ENCODE measurements at places on chromosomes 11 and 22.

DNA sequence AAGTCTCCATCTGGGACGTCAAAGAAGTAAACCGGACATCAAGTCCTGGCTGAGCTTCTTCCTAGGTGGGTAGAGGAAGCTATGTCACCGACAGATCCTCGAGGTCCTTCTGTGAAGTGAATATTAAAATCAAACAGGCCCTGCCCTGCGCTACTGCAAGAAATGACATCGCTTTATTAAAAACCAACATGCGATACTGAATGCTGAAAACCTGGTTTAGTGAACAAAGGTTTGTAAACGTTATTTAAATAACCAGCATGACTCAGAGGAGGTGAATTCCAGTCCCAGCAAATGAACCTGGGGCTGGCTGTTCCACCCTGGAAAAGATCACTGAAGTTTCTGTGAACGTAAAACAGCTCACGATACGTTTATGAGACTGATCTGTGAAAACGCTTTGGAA is 645 bp downstream of the RTCB start:
- peak; percentile 43 for DNase-seq

- DNase-seq = peak; percentile 95
These were observed 9.3 kb downstream of the INS start for GRCh38 chr11:2151500-2152257.

DNA sequence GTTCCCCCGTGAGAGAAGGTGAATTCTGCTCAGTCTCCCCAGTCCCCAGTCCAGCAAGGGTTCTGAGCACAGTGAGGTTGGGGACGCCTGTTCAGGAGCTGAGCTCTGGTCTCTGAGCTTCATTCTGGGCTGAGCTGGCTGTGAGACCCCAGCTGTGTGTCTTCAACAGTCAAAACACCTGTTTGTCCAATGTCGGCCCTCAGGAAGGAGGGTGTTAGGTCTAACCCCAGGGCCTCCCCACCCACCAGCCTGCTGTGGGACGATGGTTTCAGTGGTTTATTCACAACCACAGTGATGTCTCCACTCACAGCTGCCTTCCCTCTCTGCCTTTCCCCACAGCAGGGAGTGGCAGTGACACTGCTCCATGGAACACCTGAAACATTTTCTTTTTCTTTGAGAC is 1282.9 kb downstream of the TBC1D22A start:
- DNase-seq = no peak

- no peak for DNase-seq
These were observed 90.6 kb downstream of the ATM start for GRCh38 chr11:108313444-108313843.

GRCh38 chr11:74989260-74989638 is 516 bp downstream of the NEU3 start:
- DNase-seq = no peak

GRCh38 chr11:104163100-104164027 is 583 bp downstream of the PDGFD start:
- DNase-seq = peak; percentile 82

DNA sequence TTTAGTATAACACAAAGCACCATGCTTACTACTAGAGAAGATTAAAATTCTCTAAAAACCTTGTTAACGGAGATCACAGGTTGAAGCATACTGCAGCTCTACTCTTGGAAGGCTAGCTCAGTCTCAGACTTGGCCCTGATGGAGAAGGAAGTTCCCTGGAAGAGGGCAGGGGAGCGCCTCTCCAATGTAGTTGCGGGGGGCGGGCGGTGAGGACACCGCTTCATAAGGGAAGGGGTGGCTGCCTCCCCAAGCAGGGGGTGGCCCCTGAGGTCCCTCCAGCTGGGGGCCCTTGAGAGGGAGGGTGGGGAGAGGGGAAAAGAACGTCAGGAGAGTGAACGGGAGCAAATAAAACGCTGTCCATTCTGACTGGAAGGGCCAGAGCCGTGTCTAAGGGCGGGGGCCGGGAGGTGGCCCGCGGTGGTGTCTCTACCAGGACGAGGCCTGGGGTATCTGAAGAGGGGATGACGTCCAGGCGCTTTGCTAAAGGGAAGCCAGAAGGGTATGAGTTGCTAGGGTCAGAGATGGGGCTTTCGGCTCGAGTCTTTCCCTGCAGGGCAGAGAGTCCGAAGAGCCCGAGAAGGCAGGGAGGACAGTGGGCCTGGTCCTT is 553 bp upstream of the USP47 start:
- no peak for DNase-seq

- no peak for DNase-seq
These were observed 3.4 kb downstream of the NLRP6 start for GRCh38 chr11:281486-282161.

GRCh38 chr11:65444314-65445051 is 21.9 kb downstream of the NEAT1 start:
- DNase-seq = peak; percentile 56

- no peak for DNase-seq
These were observed 35.6 kb upstream of the ADORA2A start for GRCh38 chr22:24391836-24392217.

GRCh38 chr11:2945031-2945756 is 16.0 kb upstream of the PHLDA2 start:
- peak; percentile 89 for DNase-seq

DNA sequence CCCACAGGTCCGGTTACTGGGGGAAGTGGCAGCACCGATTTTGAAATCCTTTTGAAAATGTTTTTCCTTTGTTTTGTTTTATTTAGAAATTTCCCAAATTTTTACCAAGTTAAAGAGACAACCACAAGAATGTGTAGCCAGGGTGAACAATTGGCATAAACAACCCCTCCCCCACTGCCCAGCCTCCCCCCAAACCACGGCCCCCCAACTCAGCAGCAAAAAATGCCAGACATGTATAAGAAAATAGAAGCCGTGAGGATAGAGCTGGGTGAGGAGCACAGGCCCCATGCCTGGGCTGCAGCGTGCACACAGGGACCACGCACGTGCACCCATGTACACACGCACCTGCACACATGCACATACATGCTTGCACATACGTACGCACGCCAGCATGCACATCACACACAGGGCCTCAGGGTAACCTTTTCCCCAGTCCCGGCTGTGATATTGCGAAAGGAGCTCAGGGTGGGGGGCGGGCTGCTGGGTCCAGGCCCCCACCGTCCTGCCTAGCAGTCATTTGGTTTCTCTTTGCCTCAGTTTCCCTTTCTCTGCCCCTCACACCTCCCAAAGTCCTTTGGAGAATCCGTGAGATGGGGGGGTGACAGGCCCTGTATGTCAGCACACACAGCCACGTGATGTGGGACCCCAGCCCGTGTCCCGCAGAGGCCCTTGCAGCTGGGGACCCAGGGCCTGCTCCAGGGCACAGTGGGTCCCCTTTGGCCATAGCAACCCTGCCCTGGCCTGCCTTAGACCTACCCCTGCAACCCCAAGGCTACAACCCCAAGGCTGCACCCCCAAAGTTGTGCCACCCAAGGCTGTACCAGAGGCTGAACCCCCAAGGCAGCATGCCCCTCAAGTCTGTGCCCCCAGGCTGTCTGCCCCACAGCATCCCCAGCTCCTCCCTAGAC is 42.9 kb downstream of the IGF2 start:
- DNase-seq = no peak

GRCh38 chr11:115504276-115505158 is at the start of gene CADM1:
Gene CADM1 (minus strand): TSS chr11:115504415.
- peak; percentile 99 for DNase-seq

DNA sequence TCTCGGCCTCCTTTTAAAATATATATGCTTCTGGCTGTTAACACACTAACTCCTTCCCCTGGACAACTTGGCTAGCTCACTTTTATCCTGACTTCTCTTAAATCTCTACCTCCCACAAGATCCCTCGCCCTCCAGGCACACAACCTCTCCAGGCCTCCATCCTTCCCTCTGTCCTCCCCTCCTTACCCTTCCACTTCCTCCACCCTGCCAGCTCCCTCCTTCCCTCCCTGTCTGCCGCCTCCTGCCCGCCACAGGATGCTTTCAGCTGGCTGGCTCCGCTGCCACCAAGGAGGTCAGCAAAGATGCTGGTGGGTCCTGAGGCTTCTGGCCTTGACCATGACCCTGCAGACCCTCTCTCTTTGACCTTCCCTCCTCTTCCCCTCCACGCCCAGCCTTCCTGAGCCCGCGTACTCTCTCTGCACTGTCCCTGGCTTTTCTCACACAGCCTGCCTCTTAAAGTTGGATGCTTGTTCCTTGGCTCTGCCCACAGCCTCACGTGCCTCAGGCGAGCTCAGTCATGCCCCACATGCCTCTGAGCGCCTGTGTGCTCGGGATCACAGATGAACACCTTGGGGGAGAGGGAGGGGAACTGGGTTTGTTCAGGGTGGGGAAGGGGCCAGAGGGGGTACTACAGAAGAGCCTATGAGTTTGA is 6.7 kb downstream of the NFAM1 start:
- peak; percentile 50 for DNase-seq

- DNase-seq = no peak
These were observed 22.1 kb upstream of the SYT7 start for GRCh38 chr11:61602775-61603569.

GRCh38 chr11:46290598-46291309 is 13.3 kb downstream of the CREB3L1 start:
- peak; percentile 94 for DNase-seq

DNA sequence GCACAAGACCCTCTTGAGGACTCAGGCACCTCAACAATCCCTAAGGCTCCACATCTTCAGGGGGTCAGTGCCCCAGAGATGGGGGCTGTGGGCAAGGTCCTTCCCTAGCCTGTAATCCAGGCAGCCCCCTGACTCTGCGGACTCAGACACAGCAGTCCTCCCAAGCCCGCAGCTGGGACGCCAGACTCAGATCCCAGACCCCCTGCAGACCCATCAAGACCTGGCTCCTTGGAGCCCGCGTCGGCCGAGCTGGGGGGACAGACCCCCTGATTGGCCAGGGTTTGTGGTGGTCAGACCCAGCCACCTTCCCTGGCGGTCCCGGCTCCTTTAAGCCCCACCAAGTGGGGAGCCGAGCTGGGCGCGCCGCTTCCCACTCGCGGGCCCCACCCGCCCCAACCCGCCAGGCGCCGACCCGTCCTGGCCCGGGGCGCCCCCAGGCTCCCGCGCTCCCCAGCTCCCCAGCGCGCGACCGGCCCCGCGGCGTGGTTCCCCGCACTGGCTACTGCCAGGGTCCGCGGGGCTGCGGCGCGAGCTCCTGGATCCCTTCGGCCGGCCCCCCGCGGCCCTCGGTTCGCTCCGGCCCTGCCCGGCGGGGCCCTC is 458 bp downstream of the OSBPL5 start:
- peak; percentile 71 for DNase-seq

DNA sequence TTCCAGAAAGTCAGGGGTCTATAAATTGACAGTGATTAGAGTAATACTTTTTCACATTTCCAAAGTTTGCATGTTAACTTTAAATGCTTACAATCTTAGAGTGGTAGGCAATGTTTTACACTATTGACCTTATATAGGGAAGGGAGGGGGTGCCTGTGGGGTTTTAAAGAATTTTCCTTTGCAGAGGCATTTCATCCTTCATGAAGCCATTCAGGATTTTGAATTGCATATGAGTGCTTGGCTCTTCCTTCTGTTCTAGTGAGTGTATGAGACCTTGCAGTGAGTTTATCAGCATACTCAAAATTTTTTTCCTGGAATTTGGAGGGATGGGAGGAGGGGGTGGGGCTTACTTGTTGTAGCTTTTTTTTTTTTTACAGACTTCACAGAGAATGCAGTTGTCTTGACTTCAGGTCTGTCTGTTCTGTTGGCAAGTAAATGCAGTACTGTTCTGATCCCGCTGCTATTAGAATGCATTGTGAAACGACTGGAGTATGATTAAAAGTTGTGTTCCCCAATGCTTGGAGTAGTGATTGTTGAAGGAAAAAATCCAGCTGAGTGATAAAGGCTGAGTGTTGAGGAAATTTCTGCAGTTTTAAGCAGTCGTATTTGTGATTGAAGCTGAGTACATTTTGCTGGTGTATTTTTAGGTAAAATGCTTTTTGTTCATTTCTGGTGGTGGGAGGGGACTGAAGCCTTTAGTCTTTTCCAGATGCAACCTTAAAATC is 5.3 kb downstream of the MALAT1 start:
- DNase-seq = peak; percentile 40

DNA sequence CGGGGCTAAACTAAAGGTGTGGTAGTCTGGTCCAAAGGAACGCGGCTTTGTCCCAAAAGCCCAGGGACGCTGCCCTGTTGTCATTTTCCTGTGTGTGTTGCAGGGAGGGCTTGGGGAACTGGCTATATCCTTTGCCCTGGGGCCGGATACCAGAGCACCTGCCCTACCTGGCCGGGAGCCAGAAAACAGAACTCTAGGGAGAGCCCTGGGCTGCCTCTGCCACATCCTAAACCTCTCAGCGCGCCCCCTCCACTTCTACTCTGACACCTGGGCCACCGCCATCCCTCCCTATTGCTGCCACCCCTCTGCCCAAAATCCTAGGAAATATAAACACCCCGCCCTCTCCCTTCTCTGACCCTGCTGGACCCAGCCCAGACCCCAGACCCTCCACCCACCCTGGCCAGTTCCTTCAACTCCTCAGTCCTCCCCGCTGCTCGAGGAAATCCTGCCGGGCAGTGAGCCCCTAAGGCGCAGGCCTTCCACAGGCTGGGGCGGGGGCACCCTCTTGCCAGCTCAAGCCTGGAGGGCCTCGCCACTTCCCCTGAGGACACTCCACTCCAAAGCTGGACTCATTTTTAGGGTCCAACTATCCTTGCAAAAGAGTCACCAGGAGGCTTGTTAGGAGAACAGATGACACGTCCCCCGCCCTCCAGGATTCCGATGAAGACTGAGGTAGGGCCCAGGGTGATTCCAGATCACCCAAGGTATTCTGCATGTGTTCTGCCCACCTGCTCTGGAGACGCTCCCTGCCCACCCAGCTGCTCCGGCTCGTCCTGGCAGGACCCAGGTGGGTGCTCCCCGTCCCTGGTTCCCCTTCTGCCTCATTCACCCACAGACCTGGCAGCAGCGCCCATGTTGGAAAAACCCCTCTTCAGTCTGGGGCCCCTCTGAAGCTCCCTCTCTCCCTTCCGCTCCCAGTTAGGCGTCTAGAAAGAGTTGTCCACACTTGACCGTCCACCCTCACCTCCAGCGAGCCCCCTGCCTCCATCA is 12.2 kb downstream of the KCTD17 start:
- DNase-seq = no peak

GRCh38 chr11:95305705-95306104 is 74.7 kb upstream of the SESN3 start:
- DNase-seq = no peak

DNA sequence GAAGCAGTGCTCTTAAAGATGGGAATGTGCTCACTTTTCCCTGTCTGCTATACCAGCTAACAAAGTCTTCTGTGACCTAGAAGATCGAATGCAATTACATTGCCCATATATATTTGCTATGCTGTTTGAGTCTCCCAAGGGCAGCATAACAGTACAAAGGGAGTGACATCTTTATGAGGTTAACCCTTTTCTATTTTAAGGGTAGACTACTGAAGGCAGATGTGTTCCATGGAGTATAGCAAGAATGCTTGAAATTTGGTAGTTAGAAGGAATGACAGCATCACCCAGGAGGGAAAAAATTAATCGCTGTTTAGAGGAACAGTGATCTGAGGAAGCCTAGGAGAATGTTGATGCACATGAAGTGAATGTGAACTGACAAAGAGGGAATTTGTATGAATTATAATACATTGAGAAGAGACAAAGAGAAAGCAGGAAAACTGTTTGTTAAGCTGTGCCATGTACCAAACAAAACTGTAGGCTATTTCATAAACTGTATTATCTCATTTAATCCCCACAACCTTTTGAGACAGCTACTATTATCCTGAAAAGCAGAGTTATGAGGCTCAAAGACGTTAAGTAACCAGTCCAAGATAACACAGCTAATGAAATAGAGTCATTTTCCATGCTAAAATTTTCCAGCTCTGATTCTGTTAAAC is 13.0 kb downstream of the MAML2 start:
- no peak for DNase-seq

Data from endodermal cell (in vitro differentiated cells).